HEK293T (cell line): ENCODE measurements at places on chromosomes 6 and 20.

DNA sequence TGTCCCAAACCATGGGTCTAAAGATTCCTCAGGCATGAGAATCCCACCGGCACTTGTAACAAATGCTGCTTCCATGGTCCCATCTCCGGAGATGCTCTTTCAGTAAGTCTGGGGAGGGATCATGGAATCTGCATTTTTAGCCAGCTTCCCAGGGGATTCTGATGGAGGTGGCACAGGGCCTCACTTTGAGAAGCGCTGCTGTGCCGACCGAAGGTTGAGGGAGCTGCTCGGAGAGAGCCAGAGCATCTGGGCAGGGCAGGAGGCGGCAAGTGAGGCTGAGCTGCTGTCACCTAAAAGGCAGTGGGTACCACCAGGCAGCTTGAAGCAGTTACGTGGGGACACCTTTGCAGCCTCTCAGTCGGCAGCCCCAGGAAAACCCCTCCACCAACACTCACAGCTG is 100.2 kb upstream of the CDYL start:
- DNase-seq, result no peak

- no peak for DNase-seq
These were observed 32.1 kb upstream of the CENPW start for GRCh38 chr6:126307849-126308248.

GRCh38 chr6:141264101-141264500 is 868.6 kb upstream of the GJE1 start:
- DNase-seq, result no peak

DNA sequence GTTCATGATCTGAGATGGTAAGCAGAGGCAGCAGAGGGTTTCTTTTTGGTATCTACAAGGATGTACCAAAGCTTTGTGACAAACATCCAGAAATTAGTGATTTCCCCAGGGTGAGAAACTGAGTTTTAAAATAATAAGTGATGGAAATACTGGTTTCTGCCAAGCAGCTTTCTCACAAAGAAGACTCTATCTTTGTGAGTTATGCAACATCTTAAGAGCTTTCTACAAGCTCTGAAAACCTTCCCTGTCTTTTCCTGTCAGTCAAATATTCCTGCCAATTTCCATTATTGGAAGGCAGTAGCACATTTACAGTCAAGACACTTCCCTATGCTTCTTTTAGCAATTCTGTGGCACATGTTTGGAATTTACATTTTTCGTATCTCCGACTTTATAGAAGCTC is 264.7 kb upstream of the SPTLC3 start:
- DNase-seq, result no peak

DNA sequence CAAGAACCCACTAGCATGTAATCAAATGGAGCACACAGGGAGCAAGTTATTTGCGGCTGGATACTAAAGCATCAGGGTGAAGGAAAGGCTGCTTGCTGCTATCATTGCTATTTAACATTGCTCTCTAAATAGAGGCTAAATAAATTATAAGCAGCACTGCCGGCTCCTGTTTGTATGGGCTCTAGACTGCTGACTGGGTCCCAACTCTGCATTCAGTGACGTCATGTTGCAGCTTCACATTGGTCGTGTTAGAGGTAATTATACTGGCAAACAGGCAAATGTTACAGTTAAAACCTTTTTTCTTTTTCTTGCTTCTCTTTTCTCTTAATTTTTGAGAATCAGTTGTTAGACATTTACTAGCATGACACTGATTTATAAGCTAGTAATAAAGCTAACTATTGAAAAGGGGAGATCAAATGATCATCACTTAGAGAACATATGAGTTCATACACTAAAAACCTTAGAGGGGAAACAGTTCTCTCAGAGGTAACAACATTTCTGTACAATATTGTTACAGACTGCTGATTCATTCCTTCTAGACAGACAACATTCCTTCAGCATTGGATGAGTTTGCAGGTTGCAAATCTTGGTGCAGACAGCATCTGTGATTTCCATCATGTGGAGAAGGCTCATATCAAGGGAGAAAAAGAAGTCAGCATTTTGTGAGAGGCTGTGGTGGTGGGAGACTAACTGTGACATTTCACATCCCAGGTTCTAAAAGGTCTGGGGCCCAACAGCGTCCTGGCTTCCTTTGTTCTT is 15.9 kb downstream of the RFPL4B start:
- DNase-seq, result no peak

DNA sequence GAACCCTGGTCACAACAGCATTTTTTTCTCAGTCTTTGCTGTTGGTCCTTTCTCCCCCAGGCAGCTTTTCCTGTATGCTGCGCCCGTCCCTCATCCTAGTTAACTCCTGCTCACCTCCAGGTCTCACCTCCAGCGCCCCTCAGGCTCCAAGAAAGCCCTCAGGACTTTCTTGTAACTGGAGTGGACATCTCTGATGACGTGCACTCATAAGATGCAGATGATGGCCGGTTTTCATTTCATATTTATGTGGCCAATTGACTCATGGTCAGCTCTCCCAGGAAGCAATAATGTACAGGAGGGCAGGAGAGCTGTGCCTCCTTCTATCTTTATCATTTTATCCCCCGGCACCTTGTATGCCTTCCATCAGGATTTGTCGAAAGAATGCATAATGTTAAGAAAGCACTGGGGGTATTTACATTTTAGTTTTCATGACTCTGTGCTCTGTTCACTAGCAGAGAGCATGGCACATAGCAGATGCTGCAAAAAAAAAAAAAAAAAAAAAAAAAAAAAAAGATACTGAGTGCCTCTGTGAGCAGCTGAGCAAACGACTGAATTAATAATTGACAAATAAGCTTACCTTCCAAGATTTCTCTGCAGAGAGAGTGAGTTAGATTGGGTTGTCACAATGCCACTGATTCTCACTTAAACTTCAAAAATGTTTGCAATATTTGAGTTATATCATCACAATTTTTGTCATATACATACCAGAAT is 170.2 kb downstream of the DOK5 start:
- no peak for DNase-seq

GRCh38 chr20:48789781-48790472 is 37.9 kb downstream of the PREX1 start:
- no peak for DNase-seq

DNA sequence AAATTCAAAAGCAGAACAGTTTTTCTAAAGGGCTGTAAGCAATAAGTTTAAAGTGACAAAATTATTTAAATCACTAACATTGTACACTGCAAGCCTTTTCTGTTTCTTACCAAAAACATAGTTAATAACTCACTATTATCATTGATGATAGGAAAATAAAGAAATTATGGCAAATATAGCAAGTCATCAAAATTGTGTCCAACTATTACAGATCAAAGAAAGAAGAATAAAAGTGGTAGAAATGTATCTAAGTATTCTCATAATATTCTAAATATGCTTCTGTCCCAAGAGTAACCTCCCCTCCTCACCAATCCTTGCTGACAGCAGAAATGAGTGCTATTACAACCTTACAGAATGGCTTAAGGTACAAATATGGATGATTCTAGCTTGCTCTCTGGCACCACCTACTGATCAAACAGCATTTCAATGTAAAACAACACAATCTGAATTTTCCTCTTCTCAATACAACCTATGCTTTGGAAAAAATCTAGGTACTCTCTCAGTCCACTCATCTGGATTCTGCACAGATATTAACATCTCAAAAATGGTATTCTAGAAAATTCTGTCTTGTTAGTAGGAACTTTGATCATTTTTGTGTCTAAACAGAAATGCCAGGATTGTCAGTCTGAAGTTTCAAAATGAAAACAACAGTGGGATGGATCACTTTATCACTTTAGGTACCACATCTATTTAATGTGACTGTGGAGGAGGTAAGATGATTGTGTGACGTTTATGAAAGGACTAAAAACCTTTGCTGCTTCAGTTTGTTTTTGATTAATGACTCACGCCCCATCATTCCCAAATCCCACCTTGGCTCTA is 40.9 kb downstream of the ZFP64 start:
- DNase-seq, result peak; percentile 47

GRCh38 chr6:121413879-121414278 is 21.6 kb upstream of the GJA1 start:
- DNase-seq, result no peak

- no peak for DNase-seq
These were observed 193.1 kb downstream of the DLL1 start for GRCh38 chr6:170097505-170098427.

DNA sequence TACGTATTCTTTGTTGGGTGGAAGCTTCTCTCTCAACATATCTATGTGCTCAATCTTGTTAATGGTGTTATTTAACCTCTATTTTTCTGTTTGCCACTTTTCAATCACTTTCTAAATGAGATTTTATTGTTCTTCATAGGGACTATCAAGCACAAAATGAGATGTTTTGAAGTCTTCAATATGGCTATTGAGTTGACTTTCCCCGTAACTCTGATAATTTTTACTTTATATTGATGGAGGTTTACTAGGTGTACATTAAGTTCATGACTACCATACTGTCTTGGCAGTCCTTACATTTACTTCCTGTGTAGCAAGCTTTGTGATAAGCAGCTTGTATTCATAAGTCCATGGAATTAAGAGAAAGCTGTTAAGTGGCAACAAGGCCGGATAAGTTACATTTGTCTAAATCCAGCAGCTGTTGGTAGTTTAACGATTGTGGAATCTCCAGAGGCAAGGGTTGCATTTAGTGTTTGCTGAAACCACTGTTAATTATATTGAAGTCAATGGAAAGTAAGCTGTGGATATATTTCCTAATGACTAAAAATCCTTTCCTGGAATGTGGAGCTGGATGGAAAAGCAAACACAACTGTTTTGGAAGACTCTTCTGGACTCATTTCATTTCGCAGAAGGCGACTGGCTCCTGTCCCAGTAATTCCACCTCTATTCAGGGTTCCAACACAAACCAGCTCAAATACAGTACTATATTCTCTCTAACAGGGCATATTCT is 57.3 kb upstream of the SMIM29 start:
- no peak for DNase-seq

- no peak for DNase-seq
These were observed 107.4 kb upstream of the MAP7 start for GRCh38 chr6:136657666-136658065.

DNA sequence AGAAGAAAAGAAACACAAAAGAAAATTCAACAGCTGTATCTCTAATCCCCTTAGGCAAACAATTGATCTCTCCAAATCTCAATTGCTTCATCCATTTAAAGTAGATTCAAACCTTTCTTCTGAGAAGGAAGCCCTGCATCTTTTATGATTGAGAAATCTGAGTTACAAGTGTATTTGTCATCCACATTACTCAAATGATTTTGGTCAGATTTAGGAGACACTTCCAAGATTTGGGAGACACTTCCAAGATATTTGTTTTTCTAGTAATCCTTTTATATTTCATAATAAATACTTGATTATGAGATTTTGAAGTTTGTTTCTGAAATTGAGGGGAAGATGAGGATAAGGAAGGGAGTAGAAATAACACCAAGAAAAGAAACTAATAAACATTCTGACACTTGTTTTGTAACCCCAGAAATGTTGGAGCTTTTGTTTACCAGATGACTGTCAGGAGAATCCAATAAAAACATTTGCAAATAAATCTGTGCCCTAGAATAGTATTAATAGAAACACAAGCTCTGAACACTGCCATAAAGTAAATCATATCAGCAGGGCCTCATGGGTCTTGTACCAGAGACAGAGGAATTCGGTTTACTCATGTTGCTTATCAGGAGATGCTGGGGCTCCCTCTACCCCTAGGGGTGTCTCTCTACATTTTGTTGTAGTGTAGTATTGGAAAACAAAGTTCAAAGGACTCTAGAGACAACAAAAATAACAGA is 314.3 kb upstream of the NT5E start:
- no peak for DNase-seq

GRCh38 chr20:42979720-42980119 is 210.0 kb downstream of the PTPRT start:
- DNase-seq, result no peak

GRCh38 chr20:43736588-43737158 is 9.9 kb upstream of the GTSF1L start:
- no peak for DNase-seq

DNA sequence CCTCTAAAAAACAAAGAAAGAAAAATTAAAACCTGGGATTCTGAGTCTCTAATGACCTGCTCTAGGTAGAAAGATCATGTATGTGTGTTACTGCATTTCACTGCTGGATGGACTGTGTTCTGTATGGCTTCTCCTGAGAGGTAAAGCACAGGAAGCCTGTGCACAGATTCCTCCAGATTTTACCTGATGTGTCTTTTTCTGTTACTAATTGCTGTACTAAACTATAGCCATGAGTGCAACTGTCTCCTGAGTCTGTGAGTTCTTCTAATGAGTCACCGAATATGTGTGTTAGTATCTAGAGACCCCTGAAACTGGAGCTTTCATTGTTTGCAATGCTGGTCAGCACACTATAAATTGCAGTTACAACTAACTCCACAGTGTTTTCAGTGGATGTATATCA is 270.8 kb downstream of the CDKAL1 start:
- no peak for DNase-seq

- no peak for DNase-seq
These were observed 97.1 kb upstream of the PLCB4 start for GRCh38 chr20:8971669-8972316.

- no peak for DNase-seq
These were observed 36.1 kb upstream of the PAQR8 start for GRCh38 chr6:52325695-52326471.

- DNase-seq, result peak; percentile 69
These were observed 3.0 kb upstream of the GOPC start for GRCh38 chr6:117605169-117605826.

GRCh38 chr6:148885136-148885865 is 138.5 kb downstream of the UST start:
- DNase-seq, result no peak

GRCh38 chr6:166573511-166574216 is 12.8 kb downstream of the RAMACL start:
- no peak for DNase-seq

DNA sequence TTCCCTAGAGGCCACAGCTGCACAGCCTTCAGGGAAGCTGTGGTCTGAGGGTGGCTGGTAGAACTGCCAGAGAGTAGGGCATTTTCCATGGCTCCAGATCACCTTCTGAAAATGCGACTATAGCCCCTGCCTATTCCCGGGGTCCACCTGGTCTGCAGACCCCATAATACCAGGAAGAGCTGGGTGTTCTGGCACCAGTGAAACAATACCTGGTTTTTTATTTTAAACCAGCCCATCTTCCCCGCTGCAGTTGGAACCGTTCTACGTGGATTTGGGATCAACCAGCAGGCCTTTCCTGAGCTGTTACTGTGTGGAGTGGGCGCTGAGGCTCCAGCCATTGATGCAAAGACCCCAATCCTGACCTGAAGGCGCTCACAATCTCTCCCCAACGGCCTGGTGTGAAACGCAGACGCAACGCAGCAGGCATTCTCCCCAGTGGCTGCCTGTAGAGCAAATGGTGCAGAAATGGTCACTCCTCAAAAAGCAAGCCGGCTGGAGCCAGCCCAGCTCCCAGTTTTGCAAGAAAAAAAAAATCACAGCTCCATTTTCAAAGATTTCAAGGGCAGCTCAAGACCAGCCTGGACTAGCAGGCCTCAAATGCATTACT is 11.3 kb downstream of the NPEPL1 start:
- DNase-seq, result no peak

- DNase-seq, result no peak
These were observed 288.1 kb upstream of the ID4 start for GRCh38 chr6:19549109-19549508.

DNA sequence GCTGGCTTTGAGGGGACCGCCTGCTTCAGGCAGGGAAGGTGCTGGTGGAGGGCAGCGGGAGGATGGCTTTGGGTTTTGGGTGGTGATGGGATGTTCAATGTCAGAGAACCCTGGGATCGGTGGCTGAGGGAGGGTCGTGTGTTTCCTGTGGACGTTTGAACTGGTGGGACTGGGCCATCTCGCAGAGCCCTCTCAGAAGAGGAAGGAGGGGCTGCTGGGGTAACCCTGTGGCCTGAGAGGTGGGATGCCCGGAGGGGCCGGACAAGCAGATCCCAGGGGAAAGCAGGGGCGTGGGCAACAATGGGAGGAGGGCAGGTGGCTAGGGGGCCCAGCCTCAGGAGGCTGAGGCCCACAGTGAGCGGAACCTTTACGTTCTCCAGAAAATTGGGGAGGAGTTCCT is 34.9 kb downstream of the PYGB start:
- no peak for DNase-seq
